Omental fat pad (tissue), 4 donors: ENCODE measurements at places on chromosomes 7 and 10. TPM values are rescaled to one million over a fixed set of nuclear protein-coding genes. Genes with fewer than 3 reads are reported as not detected.

- no peak for DNase-seq
These were observed 7.2 kb downstream of the CPA2 start for GRCh38 chr7:130273933-130274255.

NXPH1 gene
- not detected for total RNA-seq

- no peak for DNase-seq
These were observed 152.0 kb downstream of the PLPP4 start for GRCh38 chr10:120609006-120609405.

DNA sequence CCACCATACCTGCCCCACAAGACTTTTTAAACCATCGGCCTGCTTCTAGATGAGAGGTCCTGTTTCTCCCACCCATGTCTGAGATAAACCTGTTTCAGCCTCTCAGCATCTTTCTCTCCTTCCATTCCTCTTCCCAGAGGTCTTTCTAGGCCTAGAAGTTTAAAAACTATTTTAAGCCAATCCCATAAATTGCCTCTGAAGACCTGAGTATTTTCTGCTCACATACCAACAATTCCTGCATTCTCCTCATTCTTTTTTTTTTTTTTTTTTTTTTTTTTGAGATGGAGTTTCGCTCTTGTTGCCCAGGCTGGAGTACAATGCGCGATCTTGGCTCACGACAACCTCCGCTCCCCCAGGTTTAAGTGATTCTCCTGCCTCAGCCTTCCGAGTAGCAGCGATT lies 262.9 kb upstream of the AUTS2 start:
- DNase-seq: no peak

CCL26 gene
- not detected for total RNA-seq

GRCh38 chr10:43231523-43232078 lies 35.3 kb downstream of the RASGEF1A start:
- DNase-seq: peak; percentile 11

ANKRD30A gene
- 0.65 TPM for total RNA-seq

GRCh38 chr10:117543225-117544003 lies 868 bp downstream of the EMX2 start:
- DNase-seq: no peak

GRCh38 chr7:134755422-134756022 lies 23.9 kb upstream of the CALD1 start:
- DNase-seq: no peak

GRCh38 chr7:47587976-47588375 lies 6.1 kb upstream of the TNS3 start:
- DNase-seq: no peak

DNA sequence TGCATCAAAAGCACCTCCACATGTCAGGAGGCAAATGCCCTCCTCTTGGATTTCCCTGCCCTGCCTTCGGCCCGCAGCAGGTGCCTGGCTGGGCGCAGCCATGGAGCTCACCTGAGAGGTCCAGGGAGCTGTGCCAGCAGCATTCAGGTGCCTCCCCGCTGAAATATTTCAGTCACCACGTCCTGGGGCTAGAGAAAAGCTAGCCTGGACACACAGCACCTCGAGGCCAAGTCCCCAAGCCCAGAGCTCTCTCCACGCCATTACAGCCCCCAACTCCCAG lies 102.7 kb downstream of the MAD1L1 start:
- no peak for DNase-seq

- DNase-seq: no peak
These were observed 80.9 kb downstream of the FRMPD2 start for GRCh38 chr10:48193556-48193955.

KCND2 gene
- total RNA-seq: 1.7 TPM

LRRC4 gene
- total RNA-seq: 4.7 TPM

DNA sequence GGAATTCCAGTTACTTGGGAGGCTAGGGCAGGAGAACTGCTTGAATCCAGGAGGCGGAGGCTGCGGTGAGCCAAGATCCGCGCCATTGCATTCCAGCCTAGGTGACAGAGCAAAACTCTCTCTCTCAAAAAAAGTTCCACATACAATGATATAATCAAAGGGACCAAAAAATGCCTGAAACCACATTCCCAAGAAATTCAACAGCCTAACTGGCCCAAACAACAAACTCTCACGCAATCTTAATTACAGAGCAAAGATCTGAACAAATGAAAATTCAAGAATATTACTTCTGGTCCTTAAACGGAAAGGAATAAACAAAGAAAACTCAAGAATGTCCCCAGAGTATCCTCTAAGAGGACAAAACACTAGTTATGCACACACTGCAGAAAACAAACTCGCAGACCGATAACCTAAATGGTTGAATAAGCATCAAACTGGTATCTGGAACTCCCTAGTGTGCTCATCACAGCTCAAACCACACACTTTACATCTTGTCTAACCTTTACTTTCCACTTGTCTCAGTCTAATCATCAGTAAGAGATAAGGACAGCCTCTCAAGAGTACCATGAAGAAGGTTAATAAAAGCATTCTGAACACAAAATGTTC lies 3.7 kb downstream of the OGA start:
- no peak for DNase-seq

DNA sequence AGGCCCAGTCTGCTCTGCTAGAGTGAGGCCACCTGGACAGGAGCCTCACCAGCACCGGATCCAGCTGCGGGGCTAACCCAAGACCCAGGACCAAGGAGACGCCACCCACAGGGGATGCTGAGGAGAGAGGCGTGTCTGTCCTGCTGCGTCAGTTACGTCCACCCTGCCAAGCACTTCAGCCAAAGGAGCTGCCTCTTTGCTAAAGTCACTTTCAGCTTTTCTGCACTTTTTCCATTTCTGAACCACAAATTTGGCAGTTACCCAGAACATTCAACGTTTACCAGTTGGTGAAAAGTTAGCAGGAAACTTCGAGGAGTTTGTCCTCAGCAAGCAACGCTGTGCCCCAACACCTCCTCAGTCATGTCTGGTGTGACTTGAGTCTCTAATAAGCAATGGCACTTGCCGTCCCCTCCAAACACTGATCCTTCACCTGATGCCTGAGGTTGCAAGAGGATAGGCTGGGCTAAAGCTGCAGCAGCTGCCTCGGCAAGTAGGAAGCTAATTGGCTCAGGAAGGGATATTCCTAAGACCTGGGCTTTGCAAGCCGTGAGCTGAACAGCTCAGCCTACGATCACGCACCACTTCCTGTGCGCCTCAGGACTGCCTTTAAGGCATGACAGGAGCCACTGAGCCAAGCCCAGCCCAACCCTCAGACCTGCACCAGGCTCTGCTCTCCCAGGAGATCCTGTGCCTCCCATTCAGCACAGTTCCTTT lies 40.1 kb downstream of the KCNH2 start:
- DNase-seq: no peak

SPDYE2B gene
- not detected for total RNA-seq

GRCh38 chr10:82721831-82722230 lies 846.8 kb downstream of the NRG3 start:
- no peak for DNase-seq

GRCh38 chr10:6592080-6592479 lies 12.0 kb upstream of the PRKCQ start:
- no peak for DNase-seq

AKR1C4 gene
- not detected for total RNA-seq

GDF10 gene
- total RNA-seq: 0.56 TPM

DNA sequence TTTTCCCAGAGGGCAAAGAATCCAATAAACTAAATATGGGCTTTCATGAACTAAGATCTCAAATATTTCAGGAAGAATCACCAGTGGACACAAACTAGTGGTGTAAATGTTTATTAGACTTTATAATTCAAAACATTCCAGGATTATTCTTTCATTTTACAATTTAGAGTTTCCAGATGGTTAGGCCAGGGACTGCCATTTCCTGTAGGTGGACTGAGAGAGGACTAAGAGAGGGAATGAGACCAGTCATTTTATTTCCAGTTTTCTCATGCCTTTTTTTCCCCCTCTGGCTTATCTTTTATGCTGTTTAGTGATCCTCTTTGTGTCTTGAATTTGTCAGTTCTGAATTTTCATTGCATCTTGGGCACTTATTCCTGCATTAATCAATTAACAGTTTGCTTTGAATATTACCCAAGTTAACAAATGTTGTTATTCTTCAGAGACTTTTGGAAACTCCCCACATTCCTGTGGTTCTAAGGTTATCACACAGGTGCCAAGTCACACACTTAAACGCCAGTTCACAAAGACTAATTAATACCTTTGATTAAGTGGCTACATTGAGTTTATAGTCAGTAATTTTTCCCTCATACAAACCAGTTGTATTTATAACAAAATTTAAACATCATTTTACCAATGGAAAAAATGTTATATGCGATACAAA lies 12.3 kb downstream of the CISD1 start:
- no peak for DNase-seq
